ENCODE measurements at places on chromosomes 3 and 15.

DNA sequence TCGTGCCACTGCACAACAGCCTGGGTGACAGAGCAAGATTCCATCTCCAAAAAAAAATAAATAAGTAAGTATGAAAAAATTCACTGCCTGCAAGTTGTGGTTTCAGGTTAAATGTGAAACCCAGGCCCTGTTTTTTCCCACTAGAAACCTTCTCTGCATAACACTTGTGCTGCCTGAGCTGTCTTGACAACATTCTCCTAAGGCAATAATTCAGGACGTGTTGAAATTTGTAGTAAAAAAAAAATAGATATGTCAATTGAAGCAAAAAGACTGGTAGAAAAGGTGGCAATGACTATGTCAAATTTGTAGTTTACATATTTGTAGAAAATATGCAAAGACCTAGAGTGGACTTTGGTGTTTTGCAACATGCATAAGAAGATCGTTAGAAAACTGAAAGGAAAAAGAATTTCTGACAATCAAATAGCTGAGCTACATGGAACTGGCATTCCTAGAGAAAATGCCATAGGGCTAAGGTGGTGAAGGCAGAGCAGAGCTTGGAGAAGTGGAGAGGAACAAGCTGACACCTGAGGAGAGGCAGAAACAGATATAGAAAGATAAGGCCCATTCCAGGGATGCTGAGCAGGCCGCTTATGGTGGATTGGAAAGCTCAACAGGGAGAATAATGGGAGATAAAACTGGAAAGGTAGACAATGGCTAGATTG lies 150.2 kb downstream of the PLCH1 start:
- no peak for DNase-seq

DNA sequence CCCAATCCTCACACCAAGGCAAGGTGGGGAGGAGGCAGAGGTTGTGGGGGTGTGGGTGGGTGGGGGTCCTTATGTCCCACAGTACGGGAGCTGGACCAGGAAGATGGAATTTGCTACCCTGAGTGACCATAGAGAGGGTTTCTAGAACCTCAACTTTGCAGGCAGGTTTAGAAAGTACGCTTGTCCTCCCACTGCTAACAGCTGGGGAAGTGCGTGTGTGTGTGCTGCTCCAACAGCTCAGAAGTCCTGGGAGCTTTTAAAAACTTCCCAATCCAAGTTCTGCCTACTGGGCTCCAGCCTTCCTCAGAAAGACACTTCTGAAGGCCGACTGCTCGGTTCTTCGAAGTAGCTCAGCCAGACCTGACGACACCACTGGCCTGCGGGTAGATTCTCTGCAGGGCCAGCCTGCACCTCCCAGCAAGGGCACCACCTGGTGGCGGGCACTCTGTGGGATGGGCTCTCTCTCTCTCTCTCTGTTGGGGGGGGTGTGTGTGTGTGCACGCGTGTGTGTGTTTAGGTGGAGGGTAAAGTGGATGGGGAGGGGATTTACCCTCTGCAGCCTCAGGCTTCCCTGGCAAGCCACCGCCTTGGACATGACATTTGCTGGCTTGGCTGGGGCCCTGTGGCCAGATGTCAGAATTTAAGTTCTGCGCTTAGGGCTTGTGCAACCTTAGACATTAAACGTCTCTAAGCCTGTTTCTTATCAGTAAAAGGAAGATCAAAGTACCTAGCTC lies 15.6 kb downstream of the TMEM158 start:
- peak; percentile 72 for DNase-seq

GRCh38 chr3:46664971-46665762 lies 28.3 kb downstream of the ALS2CL start:
- DNase-seq = no peak

GRCh38 chr3:161489395-161489794 lies 7.2 kb upstream of the OTOL1 start:
- DNase-seq = no peak

GRCh38 chr15:62907275-62907674 lies 135.3 kb upstream of the TPM1 start:
- DNase-seq = no peak

- no peak for DNase-seq
Observed at GRCh38 chr15:100276506-100276905, 65.3 kb downstream of the ADAMTS17 start.

DNA sequence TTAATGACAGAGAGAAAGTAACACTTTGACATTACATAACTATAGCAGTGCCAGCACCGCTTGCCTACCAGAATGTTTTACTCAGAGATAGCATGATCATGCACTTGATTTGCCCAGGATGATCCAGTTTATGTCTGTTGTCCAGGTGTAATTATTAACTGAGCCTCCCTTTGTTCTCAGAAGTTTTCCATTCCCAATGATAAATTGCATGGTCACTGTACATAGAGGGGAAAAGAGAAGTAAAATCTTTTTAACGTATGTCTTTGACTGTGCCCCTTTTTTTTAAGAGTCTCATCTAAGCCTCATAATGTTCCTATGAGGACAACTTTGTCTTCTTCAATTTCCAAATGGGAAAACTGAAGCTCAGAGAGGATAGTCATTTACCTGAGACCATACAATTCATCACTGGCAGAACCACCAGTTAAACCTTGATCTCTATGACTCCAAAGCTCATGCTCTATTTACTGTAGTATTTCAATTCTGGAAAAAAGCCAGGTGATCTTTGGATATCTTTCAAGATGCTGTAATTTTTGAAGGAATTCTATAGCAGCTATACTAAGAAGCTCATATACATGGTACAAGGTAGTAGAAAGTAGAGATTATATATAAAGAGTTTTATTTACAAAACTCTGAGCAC lies 25.1 kb downstream of the C3orf85 start:
- no peak for DNase-seq

GRCh38 chr3:184740509-184741258 lies 28.8 kb upstream of the MAGEF1 start:
- DNase-seq = no peak

GRCh38 chr3:177916461-177916860 lies 619.8 kb upstream of the KCNMB2 start:
- no peak for DNase-seq

GRCh38 chr3:171494457-171495109 lies 34.4 kb upstream of the TNIK start:
- DNase-seq = no peak

Measured in stimulated activated CD8-positive, alpha-beta memory T cell treated with anti-CD3 and anti-CD28 coated beads, Interleukin-12 subunit alpha, Interleukin-12 subunit beta, amount 100 ng/mL, for 1 hour (primary cell).